OCI-LY7 (cell line): ENCODE measurements at places on chromosomes 3 and 15.

DNA sequence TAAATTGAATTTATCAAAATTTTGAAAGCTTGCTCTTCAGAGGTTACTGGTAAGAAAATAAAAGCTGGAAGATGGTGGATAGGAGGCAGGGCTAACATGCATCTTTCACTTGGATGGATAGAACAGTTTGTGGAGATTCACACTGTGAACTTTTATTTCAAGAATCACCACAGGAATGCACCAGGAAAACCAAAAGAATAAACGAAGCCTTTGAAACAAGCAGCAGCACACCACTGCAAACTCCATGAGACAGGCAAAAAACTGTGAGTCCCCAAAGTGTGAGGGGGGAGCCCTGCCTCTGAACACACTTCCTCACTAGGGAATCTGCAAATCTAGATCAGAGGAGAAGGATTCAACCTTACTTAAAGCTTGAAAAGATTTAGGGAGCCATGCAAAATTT, 122.2 kb downstream of the RTP4 start:
- DNase-seq: no peak

GRCh38 chr3:194572143-194572789, 61.0 kb downstream of the TMEM44 start:
- DNase-seq: no peak

- peak; percentile 80 for DNase-seq
These were observed 22.1 kb downstream of the NCK1 start for GRCh38 chr3:136883967-136884720.

GRCh38 chr3:59247402-59247841, 197.6 kb upstream of the CFAP20DC start:
- no peak for DNase-seq

- no peak for DNase-seq
These were observed 601.0 kb upstream of the EPHA6 start for GRCh38 chr3:96213393-96213792.

DNA sequence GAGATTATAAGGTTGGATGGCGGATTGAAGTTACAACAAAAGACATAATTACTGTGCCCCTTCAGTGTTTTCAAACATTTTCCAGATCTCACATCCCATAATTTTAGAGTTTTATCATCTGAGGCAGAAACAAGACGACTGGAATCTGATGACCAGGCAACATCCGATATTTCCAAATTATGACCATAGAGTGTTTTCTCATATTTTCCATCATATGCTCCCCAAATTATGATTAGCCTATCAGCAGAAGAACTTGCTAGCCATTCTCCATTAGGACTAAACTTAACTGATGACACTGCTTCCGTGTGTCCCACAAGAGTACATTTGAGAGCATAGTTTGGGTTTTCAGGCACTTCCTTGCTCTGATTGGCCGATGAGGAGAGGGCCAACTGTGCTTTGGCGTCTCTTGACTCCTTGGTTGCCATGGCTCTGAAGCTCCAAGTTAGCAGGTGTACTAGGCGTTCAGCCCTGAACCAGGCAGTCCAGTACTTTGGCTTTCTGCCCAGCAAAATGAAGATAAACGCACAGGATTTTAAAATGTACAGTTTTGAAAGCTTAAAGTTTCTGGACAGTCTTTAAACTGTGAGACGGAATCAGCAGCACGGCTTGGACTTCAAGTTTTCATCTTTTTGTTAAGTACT, 638 bp downstream of the WDR5B start:
- DNase-seq: peak; percentile 77

GRCh38 chr3:49722896-49723295, 855 bp downstream of the GMPPB start:
- DNase-seq: no peak

GRCh38 chr3:117105686-117106085, 396.1 kb downstream of the TUSC7 start:
- no peak for DNase-seq

DNA sequence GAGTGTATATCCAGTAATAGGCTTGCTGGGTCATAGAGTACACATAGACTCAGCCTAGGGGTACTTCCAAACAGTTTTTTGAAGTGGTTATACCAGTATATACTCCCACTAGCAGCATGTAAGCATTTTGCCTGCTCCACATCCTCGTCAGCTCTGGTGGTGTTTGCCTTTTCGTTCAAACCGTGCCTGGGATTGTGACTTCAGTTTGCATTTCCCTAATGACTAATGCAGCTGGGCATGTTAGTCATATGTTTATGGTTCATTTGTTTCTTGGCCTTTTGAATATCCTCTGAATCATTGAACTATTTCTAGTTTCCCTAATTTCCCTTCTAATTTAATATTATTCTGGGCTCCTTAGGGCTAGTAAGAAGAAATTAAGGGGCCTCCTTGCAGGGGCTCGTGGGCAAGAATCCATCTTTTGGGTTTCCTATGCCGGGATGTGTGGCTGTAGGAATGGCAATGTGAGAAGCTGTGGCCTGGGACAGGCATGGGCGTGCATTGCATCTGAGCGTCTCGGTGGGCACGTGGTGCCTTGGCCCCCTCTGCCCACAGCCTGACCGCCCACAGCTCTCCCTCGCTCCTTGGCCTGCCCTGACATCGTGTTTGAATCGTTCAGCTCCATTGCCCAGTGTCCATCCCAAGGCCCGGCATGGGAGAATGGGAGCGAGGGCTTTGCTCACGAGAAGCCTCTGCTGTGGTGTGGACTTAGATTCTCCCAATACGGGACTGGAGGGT, 26.4 kb downstream of the FAH start:
- DNase-seq: no peak

DNA sequence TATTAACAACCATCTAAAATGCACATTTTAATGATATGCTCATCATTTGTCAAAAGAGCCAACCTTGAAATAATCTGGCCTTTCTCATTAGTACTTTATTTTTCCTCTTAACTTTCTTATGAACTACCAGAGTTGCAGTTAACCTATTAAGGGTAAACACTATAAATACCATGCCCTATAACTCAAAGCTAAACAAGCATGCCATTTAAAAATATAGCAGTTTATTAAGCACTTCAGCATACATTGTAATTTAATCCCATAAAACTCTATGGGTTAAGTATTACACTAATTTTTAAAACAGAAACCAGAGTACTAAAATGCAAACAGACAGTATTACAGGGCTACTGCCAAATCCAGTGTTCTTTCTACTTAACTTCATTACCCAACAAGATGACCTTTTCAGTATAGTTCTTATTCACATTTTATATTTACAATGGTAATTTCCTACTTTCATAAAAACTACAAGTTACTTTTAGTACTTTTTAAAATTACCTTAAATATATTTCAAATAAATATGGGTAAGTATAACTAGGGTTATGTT, 11.8 kb downstream of the NPTN start:
- no peak for DNase-seq

DNA sequence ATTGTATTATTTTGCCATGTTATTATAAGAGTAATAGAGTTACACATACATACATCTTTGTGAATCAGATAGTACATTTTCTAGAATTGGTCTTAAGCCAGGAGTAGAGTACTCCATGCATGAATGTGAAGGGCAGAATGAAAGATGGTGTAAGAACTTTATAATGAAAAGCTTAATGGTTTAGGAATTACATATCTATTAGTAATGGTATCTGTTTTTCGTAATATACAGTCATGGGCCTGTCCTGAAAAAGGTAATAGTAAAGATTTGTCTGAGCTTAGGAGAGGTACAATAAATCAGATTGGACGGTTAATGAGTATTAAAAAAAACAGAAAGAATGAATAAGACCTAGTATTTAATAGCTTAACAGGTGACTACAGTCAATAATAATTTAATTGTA, 118.2 kb upstream of the PRTG start:
- DNase-seq: no peak

DNA sequence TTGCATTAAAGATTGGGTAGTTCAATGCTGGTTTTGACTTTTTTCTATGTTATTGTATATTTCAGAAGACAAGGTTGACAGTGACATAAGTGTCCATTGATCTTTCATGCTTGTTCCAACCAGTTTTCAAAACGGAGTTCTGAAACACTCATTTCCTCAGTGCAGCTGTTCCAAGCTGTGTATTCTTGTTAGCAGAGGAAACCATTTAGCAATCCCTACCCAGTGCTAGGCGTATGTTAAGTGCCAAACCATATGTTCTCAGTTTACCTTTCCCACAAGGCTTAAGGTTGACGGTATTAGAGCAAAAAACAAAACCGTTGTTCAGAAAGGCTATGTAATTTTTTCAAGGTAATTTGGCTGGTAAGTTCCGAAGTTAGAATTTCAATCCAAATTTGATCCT, 9.1 kb downstream of the ATOSA start:
- no peak for DNase-seq

DNA sequence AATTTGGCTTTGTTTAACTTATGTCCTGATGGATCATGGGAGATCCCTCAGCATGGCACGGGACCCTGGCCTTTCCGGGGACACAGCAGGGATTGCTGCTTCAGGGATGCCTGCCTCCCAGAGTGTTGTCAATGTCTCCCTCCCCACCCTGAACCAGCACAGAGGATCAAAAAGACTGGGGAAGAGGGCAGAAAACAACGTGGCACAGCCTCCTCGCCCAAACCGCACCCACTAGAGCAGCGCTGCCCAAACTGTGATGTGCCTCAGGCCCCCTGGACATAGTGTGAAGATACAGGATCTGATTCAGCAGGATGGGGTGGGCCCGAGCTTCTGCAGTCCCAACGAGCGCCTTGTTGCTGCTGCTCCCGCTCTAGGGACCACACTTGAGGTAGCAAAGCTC, 34.5 kb downstream of the SLC6A20 start:
- DNase-seq: no peak

DNA sequence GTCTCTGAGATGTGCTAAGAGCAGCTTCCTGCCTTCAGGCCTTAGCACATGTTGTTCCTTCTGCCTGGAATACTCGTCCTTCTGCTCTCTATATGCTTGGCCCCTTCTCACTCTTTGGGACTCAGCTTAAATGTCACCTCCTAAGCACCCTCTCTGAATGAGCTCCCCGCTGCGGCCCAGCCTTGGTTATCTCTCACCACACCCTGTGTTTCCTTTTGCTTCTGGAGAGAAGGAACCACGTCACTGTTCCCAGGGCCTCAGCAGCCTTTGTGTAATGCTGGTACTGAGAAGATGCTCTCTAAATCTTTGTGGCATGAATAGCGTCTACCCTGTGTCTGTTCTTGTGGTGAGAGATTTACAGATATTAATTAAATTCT, 2.2 kb downstream of the FAH start:
- no peak for DNase-seq

DNA sequence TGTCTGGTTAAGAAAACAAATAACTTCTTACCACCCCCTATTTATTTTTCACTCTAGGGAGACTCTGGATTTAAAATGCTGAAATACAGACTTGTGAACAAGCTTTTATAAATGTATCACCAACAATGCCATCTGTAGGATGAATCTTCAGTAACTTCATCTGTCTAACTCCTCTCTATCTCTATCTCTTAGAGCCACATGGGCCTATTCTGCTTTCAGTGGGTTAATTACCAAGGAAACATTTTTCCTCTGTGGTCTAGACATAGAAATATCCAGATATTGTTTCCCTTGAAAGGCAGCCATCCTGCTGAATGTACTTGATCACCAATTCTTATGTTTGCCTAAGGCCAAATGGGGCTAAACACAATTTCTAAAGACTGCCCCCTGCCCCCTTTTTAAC, 167.6 kb upstream of the COL8A1 start:
- DNase-seq: no peak

- DNase-seq: no peak
These were observed 532.8 kb upstream of the TGFBR2 start for GRCh38 chr3:30073622-30074021.

- no peak for DNase-seq
These were observed 834.1 kb downstream of the NSUN3 start for GRCh38 chr3:94896994-94897393.

DNA sequence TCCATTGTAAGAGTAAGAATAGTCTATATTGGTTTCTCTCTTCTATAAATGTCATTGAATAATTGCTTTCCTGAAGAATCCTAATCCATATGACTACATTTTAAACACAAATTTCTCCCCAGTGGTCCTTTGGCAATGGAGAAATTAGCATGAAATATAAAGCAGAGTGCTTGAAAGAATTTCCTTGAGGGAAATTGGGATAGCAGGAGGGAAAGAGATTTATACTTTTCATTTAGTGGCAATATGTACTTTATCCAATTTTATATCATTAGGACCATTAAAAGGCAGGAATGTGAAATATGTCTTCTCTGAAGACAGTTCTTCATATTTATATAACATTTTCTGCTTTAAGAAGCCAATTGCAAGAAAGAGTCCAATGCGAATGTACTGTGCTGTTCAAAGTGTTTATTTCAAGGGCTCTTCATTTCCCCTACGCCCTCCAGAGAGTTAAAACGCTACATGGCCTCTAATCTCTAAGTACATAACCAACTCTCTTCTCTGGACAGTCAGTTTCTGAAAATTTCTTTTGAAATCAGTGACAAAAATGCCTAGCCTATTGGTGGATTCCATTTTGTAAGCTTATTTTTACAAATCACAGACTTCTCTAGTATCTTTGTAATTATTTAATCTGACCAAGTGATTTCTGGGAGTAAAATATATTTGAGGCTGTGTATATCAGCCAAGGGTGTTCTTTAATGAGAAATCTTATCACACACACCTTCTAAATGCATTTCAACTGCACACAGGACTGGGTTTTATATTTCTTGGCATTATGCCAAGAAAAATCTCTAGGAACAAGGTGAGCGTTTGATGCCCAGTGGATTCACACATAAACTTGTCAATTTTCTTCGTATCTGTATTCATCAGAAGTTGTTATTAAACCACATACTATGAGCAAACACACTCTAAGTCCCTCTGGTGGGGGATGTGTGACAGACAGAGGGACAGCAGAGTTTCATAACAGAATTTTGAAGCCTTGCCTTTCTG, 51.2 kb downstream of the KCNAB1 start:
- no peak for DNase-seq
